ENCODE measurements at places on chromosomes 11 and 22.

DNA sequence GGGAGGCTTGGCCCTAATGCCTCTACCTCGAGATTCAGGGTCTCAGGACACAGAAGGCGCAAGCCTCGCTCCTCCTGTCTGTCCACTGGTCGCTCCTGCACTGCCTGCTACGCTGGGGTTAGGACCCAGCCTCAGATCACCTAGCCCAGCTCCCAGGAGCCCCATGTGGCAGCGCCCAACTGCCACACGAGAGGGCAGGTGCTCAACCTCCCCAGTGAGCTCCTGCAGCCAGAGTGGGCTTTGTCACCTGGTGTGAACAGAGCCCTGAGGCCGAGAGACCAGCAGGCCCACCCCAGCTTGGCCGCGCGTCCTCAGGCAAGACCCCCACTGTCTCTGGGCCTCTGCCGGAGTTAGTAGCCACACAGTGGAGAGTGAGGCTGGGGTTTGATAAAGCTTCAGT lies 21.7 kb upstream of the PPARA start:
- DNase-seq = no peak

GRCh38 chr11:41536021-41536568 lies 76.6 kb upstream of the LRRC4C start:
- DNase-seq = no peak

GRCh38 chr11:16289541-16289940 lies 66.8 kb downstream of the SOX6 start:
- DNase-seq = no peak

DNA sequence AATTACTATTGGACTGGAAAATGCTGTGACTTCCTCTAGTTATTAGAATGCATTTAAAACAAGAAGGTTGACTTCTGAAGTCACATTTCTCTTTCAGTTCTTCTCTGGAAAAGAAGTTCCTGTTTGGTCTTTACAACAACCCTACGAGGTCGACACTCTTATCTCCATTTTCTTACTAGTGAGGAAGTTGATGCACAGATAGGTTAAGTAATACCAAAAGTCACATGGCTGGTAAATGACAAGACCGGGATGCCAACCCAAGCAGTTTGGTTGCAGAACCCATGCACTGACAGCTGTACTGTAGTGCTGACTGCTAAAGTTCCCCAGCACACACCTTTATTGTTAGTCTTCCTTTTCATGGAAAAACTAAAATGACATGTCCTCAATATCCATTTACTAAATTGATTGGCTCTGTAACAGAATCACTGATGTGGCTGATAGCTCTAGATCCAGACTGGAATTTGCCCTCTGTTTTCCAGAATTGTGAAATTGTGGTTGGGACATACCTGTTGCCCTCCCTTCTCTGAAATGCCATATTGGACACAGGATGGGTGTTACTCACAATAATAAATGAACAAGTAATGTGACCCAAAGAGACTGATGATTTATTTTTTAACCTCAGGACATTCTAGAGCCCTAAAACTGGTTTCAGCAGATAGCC lies 9.4 kb upstream of the TECTA start:
- no peak for DNase-seq

- no peak for DNase-seq
These were observed 80.7 kb downstream of the GGT1 start for GRCh38 chr22:24683691-24684090.

DNA sequence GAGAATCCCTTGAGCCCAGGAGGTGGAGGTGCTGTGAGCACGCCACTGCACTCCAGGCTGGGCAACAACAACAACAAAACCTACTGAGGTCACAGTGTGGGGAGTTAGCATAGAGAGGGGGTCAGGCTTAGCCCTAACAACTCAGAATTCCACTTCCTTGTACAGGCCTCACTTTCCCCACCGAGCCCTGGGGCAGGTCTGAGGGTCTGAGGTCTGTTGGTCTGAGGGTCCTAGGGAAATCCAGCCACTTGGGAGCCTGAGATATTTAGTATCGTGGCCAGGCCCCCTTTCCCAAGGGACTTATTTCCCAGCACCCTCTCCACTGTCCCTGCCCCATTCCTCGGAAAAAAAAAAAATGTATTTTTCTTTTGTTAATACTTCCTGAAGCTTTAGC lies 34.8 kb upstream of the HORMAD2 start:
- DNase-seq = no peak

DNA sequence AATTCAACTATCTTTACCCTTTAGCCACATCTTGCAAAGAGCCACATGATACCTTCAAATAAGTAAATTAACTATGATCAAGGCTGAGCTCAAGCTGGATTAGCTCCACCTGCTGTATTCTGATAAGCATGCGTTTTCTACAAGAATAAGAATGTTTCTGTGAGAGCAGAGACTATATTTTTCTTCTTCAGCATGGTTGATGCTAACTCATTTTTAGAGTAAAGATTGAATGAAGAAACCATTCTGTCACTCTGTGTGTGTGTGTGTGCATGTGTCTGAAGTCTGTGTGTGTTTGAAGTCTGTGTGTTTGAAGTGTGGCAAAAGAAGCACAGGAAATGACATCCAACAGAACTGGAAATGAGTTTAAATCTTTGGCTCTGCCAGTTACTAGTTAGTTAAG lies 12.0 kb upstream of the LAYN start:
- DNase-seq = no peak

- no peak for DNase-seq
These were observed 2.3 kb downstream of the DEPDC7 start for GRCh38 chr11:33017965-33018364.

DNA sequence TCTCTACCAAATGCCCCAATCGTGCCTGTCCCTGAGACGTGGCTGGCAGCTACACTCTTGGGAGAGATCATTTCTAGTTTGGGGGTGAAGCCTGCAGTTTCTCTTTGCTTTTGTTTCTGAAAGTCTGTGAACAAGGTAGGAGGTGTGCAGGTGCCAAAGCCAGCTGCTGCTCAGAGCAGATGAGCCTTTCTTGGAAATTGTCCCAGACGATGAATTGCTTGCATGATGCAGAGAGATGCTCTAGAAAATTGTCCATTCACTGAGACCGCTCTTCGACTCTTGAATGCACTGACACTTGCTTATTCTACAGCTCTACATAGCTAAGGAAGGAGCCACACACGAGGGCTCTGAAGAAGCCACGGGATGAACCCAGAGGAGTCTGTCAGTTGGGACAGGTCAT lies 225.6 kb upstream of the E2F8 start:
- DNase-seq = no peak

- DNase-seq = no peak
These were observed 382 bp downstream of the IMMP1L start for GRCh38 chr11:31509051-31509428.

DNA sequence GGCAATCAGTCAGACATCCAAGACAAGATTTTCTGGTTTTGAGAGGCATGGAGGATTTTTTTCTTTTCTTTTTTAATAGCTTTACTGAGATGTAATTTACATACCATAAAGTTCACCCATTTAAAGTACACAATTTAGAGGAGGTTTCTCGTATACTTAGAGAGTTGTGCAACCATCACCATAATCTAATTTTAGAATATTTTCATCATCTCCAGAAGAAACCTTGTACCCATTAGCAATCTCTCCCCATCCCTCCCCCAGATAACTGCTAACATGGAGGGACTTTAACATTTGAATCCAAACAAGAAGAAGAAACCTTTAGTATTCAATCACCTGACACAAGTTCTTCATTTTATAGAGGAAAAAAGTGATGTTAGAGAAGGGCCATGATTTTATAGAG lies 83.6 kb downstream of the CLPB start:
- DNase-seq = no peak

- DNase-seq = no peak
These were observed 14.8 kb upstream of the MPPED1 start for GRCh38 chr22:43396934-43397457.

- no peak for DNase-seq
These were observed 516.9 kb downstream of the TBC1D22A start for GRCh38 chr22:47279337-47279736.

DNA sequence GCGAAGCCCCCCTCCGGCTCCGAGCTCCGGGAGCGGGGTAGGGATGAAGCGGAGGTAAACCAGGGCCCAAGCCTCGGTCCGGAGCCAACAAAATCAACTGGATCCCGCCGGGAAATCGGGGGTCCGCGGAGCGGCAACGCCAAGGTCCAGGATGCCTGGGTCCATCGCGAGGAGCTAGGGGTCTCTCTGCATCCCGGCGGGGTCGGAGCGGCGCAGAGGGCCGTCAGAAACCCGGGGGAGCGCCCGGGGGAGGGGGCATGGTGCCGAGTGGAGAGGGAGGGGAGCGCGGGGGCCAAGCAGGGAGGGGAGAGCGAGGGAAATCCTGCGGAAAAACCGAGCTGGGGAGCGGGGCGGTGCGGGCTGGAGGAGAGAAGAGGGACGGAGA lies 51.8 kb downstream of the SLC22A12 start:
- DNase-seq = no peak

GRCh38 chr22:20953668-20954500 lies 13.2 kb upstream of the AIFM3 start:
- no peak for DNase-seq

- DNase-seq = no peak
These were observed 12.2 kb downstream of the CBL start for GRCh38 chr11:119218141-119218878.

- DNase-seq = no peak
These were observed 347.8 kb downstream of the CNTN5 start for GRCh38 chr11:99368583-99368982.

GRCh38 chr22:31099386-31099785 lies 8.0 kb downstream of the SELENOM start:
- DNase-seq = no peak

- no peak for DNase-seq
These were observed 1.4 kb downstream of the TNKS1BP1 start for GRCh38 chr11:57323167-57323854.

DNA sequence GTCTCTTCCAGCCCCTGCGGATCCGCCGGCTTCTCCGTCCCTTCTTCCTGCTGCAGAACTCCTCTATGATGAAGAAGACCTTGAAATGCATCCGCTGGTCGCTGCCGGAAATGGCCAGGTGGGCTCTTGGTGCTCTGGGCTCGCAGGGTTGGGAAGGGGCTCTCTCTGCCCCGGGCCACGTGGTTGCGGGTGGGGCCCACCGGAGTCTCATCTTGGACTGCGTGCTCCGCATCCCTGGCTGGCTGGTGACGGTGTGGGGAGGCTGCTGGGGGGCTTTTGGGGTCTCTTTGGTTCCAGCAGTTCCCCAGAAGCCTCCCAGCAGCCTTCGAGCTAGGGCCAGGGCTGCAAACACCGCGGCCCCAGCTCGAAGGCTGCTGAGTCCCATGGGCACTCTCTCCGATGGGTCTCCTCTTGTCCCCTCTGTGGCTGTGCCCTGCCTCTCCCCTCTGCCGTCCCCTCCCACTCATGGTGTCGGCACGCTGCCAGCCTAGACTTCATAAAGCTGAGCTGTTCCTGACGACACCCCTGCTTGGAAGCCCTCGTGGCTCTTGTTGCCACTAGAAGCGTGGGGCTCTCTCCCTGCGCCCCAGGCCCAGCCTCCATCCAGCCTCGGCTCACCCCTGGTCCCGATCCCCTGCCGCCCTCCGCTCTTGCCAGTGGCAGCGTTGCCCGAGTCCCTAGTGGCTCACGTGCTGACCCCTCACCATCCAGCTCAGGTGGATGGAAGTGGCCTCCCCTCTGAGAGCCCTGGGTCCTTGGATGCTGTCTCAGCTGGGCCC lies 14.3 kb downstream of the TPCN2 start:
- no peak for DNase-seq

DNA sequence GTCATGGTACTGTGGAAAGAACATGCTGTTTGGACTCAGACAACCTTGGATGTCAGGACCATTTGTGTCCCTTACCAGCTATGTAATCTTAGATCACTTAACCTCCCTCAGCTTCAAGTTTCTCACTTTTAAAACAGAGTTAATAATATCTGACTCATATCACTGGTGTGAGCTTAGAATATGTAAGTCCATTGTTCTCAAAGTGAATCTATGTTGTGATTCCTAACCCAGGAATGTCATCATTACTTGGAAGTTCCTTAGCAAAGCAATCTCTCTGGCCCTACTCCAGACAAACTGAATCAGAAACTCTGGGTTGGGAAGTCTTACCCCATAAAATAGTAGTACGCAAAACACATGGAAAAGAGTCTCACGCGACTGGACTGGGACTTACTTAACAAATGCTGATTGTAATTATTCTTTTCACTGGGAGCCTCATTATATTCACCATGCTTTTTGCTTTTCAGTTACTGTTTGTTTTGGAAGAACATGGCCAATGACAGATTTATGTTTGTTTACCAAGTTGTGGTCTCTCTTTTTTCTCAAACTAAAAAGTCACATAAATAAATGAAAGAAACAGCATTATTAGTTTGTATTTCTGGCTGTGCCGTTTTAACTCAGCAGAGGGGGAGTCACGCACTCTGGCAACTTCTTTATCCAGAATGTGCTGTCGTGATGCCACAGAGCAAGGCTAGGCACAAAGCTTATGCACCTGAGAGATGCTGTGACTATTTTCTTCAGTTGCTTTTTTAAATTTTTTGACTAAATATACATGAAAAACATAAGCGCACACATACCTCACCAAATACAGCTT lies 217.7 kb upstream of the CTSC start:
- no peak for DNase-seq

DNA sequence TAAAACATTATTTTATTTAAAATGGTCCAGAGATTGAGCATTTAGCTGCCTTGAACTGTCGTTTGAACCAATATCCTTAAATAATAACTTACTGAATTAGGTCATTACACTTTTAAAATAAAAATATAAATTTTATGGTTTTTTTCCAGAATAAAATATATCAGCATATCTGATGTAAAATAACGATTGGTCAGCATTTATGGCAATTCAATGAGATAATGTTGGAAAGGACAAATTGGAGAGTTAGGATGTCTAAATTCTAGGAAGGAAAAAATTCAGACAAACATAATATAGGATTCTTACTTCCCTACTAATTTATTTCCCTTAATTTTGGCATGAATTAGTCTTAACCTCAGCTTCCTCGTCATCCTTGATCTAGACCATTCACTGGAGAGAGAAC lies 113.4 kb downstream of the GRIA4 start:
- DNase-seq = no peak

Measured in stimulated activated naive CD8-positive, alpha-beta T cell treated with anti-CD3 and anti-CD28 coated beads, Interleukin-15, Interleukin-2, amounts not matched to agents 100 U/mL and 50 U/mL, for 24 hours (primary cell).